Left renal pelvis (tissue), 4 donors: ENCODE measurements at places on chromosomes 4 and X.

GRCh38 chr4:48725414-48725813 lies 54.7 kb downstream of the FRYL start:
- no peak for DNase-seq

DNA sequence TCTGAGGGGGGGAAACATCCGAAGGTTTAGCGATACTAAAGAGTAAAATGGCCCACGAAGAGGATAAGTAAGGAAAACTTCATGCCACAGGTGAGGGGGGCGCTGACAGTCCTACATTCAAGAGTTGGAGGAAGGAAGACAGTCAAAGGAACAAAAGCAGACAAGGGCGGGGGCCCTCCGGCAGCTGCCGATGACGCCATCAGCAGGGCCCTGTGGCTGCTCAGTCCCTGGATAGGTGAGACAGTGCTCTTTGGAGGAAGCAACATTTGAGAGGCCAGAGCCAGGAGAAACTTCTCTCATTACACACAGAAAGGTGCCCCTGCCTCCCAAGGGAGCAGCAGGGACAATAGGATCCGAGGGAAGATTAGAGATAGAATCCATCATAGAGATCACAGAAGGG lies 41.5 kb downstream of the RAB40AL start:
- no peak for DNase-seq

DNA sequence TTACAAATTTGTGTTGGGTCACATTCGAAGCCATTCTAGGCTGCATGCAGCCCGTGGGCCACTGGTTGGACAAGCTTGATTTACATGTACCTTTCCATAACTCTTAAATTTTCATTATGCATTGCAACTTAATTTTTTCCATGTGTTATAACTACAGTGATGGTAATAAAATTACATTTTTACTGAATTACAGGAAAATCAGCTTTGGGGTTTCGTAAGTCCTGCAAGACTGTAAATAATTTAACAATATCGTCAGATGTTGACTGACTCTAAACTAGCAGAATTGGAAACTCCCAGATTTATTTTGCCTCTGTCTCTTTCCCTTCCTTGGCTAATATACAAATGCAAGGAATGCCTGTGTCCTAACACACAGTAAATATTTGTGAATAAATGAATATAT lies 88.0 kb upstream of the RAPGEF2 start:
- no peak for DNase-seq

- DNase-seq = no peak
These were observed 58.7 kb downstream of the RASGEF1B start for GRCh38 chr4:81412946-81413495.

GRCh38 chr4:4766564-4766963 lies 92.9 kb upstream of the MSX1 start:
- DNase-seq = no peak

GRCh38 chrX:82127228-82128123 lies 925.6 kb downstream of the SH3BGRL start:
- no peak for DNase-seq

GRCh38 chr4:23091711-23092110 lies 399.0 kb downstream of the GBA3 start:
- DNase-seq = no peak

- DNase-seq = no peak
These were observed 1176.7 kb downstream of the NLGN4X start for GRCh38 chrX:5051831-5052491.

GRCh38 chrX:121254336-121254735 lies 206.9 kb downstream of the GLUD2 start:
- no peak for DNase-seq

DNA sequence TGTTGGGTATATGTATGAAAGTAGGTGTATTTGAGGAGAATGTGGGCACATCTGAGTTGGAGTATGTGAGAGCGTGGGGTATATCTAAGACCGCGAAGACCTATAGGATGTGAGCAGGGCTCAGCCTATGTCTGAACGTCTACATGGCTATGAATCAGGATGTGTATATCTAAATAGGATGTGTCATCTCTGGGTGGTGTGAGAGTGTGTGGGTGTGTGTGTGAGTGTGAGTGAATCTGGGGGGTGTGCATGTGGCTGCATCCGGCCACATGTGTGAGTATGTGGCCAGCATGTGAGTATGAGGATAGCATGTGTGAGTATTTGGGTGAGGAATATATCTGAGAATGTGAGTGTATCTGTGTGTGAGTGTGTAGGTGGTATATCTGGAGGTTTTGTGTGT lies 7.7 kb downstream of the GPR173 start:
- DNase-seq = no peak

- DNase-seq = no peak
These were observed 130.7 kb upstream of the GUCY1A1 start for GRCh38 chr4:155535802-155536454.
